CD4-positive, CD25-positive, alpha-beta regulatory T cell (primary cell): ENCODE measurements at places on chromosomes 1 and 21.

GRCh38 chr21:34574601-34575529 lies 40.0 kb downstream of the RCAN1 start:
- no peak for DNase-seq

- DNase-seq: no peak
Observed at GRCh38 chr1:17012775-17013490, 1.2 kb upstream of the ATP13A2 start.

DNA sequence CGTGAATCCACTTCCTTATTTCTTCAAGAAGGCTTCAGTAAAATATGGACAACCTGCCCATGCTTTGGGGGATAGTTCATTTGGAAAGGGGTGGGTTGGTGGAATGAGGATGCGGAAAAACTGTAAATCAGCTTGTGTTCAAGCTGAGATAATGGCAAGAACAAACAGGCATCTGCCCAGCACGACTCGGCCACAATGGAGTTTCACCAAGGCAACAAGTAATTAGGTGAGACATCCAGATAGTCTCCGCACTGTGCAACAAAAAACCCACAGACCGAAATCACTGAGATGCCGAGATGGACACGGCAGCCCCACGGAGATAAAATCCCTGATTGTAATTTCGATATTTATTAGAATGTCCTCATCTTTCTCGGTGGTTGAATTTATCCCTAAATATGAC lies 455.2 kb downstream of the AJAP1 start:
- DNase-seq: no peak

- no peak for DNase-seq
Observed at GRCh38 chr1:91014475-91014874, 7.4 kb downstream of the ZNF644 start.

- DNase-seq: no peak
Observed at GRCh38 chr1:114002492-114003239, 23.4 kb downstream of the OLFML3 start.

- DNase-seq: no peak
Observed at GRCh38 chr1:31095985-31096384, 30.5 kb upstream of the PUM1 start.

DNA sequence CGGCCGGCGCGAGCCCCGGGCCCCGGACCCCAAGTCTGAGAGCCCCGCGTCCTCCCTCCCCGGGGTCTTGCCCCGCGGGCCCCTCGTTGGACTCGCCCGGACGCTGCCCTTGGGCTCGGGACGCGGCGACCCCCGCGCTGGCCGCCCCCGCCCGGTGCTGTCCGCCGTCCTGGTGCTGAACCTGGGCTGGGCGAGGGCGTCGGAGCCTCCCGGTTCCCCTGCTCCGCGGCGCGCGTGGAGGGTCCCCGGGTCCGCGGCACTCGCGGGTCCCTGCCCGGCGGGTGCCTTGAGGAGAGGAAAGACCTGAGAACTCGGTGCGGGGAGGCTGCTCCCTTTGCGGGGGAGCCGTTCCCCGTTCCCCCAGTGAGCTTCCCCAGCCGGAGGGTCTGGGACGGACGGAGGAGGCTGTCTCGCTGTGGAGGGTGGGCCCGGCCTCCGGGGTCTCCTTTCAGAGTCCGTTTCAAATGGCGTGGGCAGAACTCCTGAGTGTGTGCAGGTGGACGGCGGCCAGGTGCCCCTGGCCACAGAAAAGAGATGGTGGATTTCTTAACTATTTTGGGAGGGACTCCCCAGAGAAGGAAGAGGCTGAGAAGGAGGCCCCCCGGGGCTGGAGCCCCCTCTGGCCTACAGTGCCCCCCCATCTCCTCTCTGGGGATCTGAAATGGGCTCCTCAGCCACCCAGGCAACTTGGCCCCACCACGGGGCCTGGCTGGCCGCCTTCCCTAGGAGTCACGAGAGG lies 595 bp downstream of the GABRD start:
- DNase-seq: no peak

DNA sequence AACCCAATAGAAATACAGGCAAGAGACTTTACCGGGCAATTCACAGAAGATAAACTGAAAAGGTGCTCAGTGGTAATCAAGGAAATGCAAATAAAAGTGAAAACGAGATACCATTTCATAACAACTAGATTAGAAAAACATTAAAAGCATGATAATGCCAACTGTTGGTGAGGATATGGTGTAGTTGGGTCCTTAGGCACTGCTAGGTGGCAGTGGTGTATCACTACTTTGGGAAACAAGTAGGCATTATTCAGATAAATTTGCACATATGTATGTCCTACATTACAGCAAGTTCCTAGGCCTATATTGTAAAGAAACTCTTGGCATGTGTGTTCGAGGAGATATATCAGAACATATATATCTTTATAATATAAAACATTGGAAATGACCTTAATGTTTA lies 31.0 kb downstream of the AZIN2 start:
- no peak for DNase-seq

GRCh38 chr1:33321178-33321577 lies 280 bp upstream of the A3GALT2 start:
- no peak for DNase-seq

GRCh38 chr1:203505526-203506204 lies 11.7 kb downstream of the OPTC start:
- DNase-seq: no peak

- DNase-seq: no peak
Observed at GRCh38 chr1:156805766-156806511, 10.7 kb downstream of the SH2D2A start.

- no peak for DNase-seq
Observed at GRCh38 chr1:226526801-226527595, 21.6 kb upstream of the STUM start.

GRCh38 chr1:161008869-161009510 lies 12.0 kb downstream of the F11R start:
- DNase-seq: no peak

GRCh38 chr1:37851782-37852210 lies 7.6 kb downstream of the MTF1 start:
- no peak for DNase-seq

- DNase-seq: no peak
Observed at GRCh38 chr1:8870616-8871538, 7.6 kb downstream of the ENO1 start.

- no peak for DNase-seq
Observed at GRCh38 chr1:176448340-176448739, 14.6 kb upstream of the PAPPA2 start.

DNA sequence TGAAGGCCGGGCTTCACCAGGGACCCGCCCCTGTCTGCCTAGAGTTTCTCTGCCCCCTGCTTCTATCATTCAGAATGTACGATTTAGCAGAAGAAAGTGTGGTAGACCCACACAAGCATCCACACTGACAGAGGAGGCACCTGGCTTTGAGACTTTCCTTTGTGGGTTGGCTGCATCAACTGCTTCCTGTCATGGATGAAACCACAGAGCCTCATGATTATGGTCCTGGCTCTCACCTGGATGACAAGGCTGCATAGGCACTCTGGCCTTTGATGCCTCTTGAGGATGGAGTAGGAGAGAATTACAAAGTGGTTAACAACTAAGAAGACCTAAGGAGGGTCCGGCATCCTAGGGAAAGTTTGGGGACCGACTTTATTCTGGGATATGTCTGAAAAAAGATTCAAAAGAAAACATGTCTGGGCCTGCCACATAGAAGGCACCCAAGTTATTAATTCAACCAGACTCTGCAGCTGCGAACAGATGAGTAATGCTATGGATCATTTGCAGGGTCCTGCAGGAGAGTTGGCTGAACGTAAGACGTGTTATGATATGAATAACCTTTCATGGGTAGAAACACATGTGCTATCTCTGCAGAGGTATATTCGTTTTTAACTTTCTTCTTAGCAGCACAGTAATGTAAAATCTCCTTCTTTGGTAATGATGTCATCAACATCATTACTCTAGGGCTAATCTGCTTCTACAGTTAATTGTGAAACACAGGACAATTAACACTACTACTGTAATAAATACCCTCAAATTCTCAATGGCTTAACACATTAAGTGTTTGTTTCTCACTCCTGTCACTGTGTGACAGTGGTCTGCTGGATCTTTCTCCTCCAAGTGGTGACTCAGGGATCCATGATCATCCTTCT lies 136.2 kb downstream of the SLC35F3 start:
- DNase-seq: no peak

- no peak for DNase-seq
Observed at GRCh38 chr21:27480841-27481261, 514.0 kb upstream of the ADAMTS5 start.

- no peak for DNase-seq
Observed at GRCh38 chr1:84163123-84163931, 19.3 kb downstream of the PRKACB start.

DNA sequence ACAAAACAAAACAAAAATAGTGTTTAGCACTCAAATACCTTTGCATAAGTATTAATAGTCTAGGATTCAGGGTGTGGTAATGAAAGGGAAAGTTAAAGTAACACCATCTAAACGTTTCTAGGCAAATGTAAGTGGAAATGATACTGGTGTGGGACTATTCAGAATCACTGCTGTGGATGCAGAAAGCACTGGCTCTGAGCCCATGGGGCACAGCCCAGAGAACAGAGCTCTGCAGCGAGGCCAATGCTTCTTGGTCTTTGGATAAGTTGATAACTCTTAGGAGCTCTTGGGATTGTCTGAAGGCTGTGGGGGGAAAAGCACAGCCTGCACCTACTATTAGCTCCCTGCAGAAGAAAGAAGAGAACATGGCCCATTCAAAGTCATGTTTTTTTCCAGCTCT lies 21.4 kb upstream of the DNM3 start:
- DNase-seq: no peak

GRCh38 chr21:28336314-28336713 lies 656.4 kb downstream of the LTN1 start:
- DNase-seq: no peak

DNA sequence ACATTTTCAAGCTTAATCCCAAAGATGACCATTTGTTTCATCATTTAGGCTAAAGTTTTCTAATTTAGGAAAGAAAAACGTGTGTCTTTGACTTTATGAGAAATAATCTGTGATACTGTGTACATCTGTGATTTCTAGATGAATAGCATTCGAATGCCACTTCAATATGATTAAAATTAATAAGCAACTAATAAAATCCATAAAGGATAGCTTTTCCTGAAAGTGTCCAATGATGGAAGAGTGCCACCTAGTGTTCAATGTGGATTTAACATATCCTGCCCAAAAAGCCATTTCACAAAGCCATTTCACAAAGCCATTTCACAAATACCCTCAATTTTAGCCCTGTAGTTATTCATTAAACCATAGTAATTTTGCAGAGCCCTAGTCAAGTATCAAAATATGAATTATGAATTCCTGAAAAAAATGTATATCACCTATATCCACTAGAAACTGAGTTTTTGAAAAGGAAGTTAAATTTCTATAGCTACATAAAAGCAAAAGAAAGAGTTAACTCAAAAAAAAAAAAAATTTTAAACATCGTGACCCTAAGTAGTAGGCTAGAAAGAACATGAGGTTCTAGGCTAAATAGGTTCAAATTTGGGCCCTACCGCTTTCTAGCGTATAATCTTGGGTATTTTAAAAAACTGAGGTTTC lies 19.1 kb downstream of the NME7 start:
- DNase-seq: peak; percentile 72

DNA sequence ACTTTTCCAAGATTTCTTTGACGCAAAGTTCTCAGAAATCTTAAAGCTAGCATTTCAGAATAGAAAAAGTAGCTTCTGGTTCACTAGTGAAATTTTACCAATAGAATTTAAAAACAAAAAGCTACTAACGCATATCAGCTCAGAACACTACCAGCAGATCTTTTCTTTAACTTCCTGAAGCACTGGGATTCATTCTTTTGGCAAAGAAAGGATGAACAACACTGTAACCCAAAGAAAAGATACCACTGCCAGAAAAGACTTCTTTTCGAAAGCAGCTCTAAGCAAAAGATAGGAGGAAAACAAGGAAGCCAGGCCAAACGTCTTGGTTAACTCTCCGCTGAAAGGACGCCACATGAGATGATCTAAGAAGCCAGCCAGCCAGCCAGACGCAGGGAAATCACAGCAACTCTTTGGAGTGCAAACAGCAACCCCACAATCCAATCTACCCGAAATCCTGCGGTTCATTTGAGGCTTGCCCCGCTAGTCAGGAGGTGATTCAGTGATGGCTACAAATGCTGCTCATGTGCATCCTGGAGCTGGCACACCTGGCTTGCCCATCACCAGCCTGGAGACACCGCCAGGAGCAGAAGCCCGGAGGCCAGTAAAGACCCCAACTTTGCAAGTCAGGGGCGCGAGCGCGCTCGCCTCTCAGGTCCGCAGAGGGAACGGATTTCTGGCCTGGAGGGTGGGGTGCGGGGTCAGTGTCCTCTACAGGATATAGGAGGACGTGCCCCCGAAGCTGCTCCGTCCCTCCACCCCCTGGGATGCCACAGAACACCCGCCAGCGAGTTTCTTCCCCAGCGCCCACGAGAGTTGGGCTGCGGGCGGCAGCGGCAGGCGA lies 812 bp downstream of the NBPF1 start:
- no peak for DNase-seq

GRCh38 chr1:169193191-169193850 lies 86.8 kb downstream of the ATP1B1 start:
- no peak for DNase-seq

GRCh38 chr1:221832151-221832550 lies 90.3 kb upstream of the DUSP10 start:
- DNase-seq: no peak

GRCh38 chr21:42623694-42624093 lies 29.7 kb upstream of the PDE9A start:
- no peak for DNase-seq

DNA sequence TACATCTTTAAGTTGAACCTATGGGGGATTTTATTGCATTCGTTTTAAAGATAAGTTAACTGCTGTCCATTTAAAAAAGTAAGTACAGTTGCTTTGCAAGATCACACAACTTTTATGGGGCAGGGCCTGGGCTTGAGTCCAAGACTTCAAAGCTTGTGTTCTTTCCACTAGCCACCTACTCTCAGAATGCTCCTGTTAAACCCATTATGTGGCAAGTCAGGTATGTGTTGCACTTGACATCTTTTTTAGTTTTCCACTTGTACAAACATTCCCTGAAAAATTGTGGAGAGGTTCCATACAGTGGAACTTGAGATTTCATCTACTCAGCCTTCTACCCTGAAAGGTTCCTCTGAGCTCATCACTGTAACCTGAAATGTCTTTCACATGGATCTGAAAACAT lies 235.5 kb upstream of the SGIP1 start:
- DNase-seq: no peak

GRCh38 chr1:7457811-7458210 lies 313.3 kb upstream of the VAMP3 start:
- no peak for DNase-seq

DNA sequence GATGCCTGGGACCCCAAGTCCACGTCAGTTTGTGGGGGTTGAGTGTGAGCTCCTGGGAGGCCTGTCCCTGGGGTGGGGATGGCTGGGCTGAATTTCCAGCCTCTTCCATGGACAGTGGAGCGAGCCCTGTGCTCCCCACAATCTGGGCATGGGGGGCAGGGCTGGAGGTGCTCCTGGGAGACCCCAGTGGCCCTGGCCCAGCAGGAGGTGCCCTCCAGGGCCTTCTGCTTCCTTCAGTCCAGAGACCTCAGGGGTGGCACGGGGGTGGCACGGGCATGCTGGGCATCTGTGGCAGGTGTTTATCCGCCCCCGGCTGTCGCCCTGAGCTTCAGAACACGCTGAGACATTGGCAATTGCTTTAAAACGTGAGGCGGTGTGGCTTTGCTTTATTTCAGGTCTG lies 40.9 kb downstream of the MORN1 start:
- DNase-seq: no peak

GRCh38 chr1:45629035-45629434 lies 5.2 kb upstream of the CCDC17 start:
- no peak for DNase-seq

- DNase-seq: no peak
Observed at GRCh38 chr21:41678016-41678923, 88.6 kb downstream of the RIPK4 start.
